ENCODE measurements at places on chromosomes 4 and X. TPM values are rescaled to one million over a fixed set of nuclear protein-coding genes. Genes with fewer than 3 reads are reported as not detected.

DNA sequence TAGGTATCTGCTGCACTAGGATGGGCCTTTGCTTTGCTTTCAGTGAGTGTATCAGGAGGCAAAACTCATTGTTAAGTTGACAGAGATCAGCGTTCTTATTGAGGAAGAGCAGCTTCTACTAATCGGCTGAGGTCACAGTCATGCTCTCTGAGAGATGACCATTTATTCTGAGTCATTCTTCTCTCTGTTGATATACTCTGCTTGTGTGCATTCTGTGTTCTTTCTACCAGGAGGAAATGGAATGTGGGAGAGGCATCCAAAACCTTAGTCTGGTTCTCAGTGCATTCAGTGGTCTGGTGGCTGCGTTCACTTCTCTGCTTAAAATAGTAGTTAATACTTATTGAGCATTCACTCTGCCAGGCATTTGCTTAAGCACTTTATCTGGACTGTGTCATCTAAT, 66.2 kb downstream of the RRAGB start:
- H3K4me1 ChIP-seq = no peaks in the 10 kb centered on the region
- no peak for DNase-seq
- H3K4me3 ChIP-seq = no peak overlapping the region
- no peak overlapping the region for H3K27ac ChIP-seq
- H3K36me3 ChIP-seq = no peaks in the 10 kb centered on the region

DNA sequence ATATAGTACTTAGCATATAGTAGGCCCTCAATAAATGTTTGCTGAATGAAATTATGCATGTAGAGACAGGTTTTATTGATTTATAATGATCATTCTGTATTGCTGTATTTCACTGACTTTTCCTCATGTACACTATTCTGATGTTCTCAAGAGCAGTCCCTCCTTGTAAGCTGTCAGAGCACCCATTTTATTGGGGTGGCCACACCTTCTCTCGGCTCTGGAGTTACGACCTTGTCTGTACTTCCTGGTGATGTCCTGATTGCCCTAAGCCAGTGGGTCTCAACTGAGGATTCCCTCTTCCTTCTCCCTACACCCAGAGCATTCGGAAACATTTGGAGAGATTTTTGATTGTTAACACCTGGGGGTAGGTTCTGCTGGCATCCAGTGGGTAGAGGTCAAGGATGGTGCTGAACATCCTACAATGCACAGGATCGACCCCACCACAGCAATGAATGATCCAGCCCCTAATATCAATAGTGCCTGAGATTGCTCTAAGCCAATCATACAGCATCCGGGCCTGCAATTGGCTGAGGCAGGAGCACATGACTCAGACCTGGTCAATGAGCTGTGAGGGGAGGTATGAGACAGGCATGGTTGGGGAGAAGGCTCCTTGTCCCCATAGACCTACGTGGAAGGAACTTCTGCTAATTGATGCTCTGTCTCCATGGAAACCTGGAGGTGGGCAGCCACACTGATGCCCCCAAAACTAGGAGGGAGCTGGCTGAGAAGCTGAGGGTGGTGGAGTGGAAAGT, 58.8 kb downstream of the CLDN34 start:
- no peaks in the 10 kb centered on the region for H3K27me3 ChIP-seq
- no peak overlapping the region for H3K4me3 ChIP-seq
- no peaks in the 10 kb centered on the region for H3K36me3 ChIP-seq
- DNase-seq = peak; percentile 15
- H3K4me1 ChIP-seq = no peaks in the 10 kb centered on the region

GRCh38 chrX:66039944-66040343, at the start of gene VSIG4:
TSS of gene VSIG4 (minus strand) at chrX:66040080. CDS start at chrX:66039998, 82 bp downstream.
- H3K27me3 ChIP-seq = no peaks in the 10 kb centered on the region
- H3K4me1 ChIP-seq = peaks cover 3% of the 10 kb centered on the region
- H3K4me3 ChIP-seq = no peak within 1 kb of the TSS

DNA sequence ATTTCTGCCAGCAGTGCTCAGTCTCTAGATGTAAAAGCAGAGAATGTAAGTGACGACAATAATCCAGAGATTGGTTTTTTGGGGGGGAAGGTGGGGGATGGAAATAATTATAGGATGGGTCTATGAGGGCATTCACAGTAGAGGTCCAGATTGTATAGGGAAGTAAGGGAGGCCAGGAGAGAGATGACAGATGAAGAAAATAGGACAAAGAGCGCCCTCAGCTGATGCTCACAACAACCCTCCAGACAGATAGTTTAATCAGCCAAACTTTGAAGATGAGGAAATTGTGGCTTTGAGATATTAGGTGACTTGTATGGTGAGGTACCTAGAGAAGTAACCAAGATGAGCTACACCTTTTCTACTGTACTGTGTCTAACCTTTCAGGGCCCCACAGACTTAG, 137.9 kb downstream of the MAGEB17 start:
- no peaks in the 10 kb centered on the region for H3K4me1 ChIP-seq
- no peaks in the 10 kb centered on the region for H3K27me3 ChIP-seq
- H3K36me3 ChIP-seq = no peaks in the 10 kb centered on the region
- no peak for DNase-seq
- no peak overlapping the region for H3K4me3 ChIP-seq

DNA sequence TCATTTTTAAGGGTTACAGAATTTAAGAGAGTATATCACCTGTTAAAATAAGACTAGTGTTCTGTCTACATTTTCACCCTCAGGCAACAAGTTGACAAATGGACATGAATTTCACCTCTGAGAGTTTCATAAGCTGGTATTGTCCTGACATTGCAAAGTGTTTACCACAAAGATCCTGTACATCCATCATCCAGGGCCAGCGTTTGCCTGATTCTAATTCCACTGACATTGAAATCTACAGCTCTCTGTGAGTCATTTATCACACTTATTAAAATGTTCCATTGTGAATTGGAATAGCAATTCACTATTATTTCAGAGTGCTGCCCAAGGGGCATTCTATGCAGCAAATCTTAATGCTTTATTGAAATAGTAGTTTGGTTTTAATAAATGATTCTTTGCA, 1499.4 kb upstream of the PCDH7 start:
- H3K27me3 ChIP-seq = no peaks in the 10 kb centered on the region
- no peak overlapping the region for H3K27ac ChIP-seq
- H3K4me1 ChIP-seq = no peaks in the 10 kb centered on the region
- no peak for DNase-seq
- no peaks in the 10 kb centered on the region for H3K36me3 ChIP-seq

GRCh38 chr4:77201857-77202256, 44.9 kb downstream of the CCNG2 start:
- no peaks in the 10 kb centered on the region for H3K4me1 ChIP-seq
- DNase-seq = peak; percentile 10
- no peak overlapping the region for H3K4me3 ChIP-seq
- H3K27ac ChIP-seq = no peak overlapping the region
- no peaks in the 10 kb centered on the region for H3K27me3 ChIP-seq

- H3K4me1 ChIP-seq = no peaks in the 10 kb centered on the region
- no peaks in the 10 kb centered on the region for H3K27me3 ChIP-seq
- no peaks in the 10 kb centered on the region for H3K36me3 ChIP-seq
These were observed 49.3 kb upstream of the EPHA5 start for GRCh38 chr4:65719635-65720034.

DNA sequence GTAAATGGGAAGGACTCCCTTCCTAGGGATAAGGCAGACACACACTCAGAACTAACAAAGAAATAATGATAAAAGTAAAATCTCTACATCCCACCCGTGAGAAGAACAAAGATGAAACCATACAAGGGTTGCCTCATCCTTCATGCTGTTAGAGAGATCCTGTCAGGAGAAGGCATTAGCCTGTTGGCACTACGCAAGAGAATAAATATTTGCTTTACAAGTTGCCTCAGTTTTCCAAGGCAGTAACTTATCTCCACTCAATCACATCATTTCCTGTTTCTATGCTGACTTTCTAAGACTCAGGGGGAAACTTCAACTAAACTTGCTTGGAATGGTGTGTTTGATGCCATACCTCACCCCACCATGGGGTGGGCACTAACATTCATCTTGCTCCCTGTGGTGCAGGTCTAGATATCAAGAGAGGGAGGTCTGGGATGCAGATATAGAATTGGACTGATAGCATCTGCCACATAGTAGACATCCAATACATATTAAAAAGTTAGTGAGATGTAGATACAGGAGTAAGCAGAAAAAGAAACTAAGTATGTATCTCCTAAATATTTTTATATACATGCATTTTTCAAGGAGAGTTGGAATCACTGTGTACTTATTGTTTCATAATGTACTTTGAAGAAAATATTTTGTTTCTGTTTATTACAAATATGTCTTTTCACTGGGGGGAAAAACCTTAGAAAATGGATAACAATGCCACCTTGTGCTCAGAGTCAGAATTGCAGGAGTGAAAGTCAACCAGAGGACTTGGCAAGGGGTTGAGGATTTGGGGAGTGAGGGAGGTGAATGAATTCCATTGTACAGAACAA, 57.2 kb upstream of the BEX4 start:
- no peak overlapping the region for H3K4me3 ChIP-seq
- peak; percentile 31 for DNase-seq
- no peaks in the 10 kb centered on the region for H3K27me3 ChIP-seq
- no peak overlapping the region for H3K27ac ChIP-seq
- H3K36me3 ChIP-seq = no peaks in the 10 kb centered on the region
- no peaks in the 10 kb centered on the region for H3K4me1 ChIP-seq

- H3K4me3 ChIP-seq = no peak overlapping the region
- DNase-seq = no peak
- no peaks in the 10 kb centered on the region for H3K36me3 ChIP-seq
- no peaks in the 10 kb centered on the region for H3K4me1 ChIP-seq
These were observed 44.1 kb upstream of the TLL1 start for GRCh38 chr4:165828928-165829327.

GRCh38 chr4:105714071-105714521, 5.5 kb downstream of the GSTCD start:
- DNase-seq = no peak
- peaks cover 2% of the 10 kb centered on the region for H3K36me3 ChIP-seq
- no peaks in the 10 kb centered on the region for H3K27me3 ChIP-seq

DNA sequence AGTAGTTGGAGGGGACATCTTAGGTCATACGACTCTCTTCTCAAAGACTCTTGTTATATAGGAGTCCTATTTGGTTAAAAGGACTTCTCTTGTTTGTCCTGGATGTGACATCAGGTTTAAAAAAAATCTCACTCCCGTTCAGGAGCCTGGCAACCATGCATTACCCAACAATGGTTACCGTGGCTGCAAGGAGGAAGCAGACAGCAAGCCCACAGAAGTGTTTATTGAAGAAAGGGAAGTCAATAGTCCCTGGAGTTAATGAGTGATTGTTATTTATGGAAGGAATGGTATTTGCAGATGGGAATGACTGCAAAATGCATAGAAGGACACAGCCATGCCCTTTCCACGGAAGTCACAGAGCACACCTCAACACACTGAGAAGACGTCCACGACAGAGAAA, 75.9 kb upstream of the ENPP6 start:
- no peak overlapping the region for H3K27ac ChIP-seq
- no peaks in the 10 kb centered on the region for H3K36me3 ChIP-seq
- H3K4me3 ChIP-seq = no peak overlapping the region
- H3K27me3 ChIP-seq = no peaks in the 10 kb centered on the region
- DNase-seq = peak; percentile 78

- no peak overlapping the region for H3K27ac ChIP-seq
- no peak overlapping the region for H3K4me3 ChIP-seq
- H3K27me3 ChIP-seq = no peaks in the 10 kb centered on the region
- no peak for DNase-seq
These were observed 30.8 kb upstream of the VCX2 start for GRCh38 chrX:8201896-8202331.

DNA sequence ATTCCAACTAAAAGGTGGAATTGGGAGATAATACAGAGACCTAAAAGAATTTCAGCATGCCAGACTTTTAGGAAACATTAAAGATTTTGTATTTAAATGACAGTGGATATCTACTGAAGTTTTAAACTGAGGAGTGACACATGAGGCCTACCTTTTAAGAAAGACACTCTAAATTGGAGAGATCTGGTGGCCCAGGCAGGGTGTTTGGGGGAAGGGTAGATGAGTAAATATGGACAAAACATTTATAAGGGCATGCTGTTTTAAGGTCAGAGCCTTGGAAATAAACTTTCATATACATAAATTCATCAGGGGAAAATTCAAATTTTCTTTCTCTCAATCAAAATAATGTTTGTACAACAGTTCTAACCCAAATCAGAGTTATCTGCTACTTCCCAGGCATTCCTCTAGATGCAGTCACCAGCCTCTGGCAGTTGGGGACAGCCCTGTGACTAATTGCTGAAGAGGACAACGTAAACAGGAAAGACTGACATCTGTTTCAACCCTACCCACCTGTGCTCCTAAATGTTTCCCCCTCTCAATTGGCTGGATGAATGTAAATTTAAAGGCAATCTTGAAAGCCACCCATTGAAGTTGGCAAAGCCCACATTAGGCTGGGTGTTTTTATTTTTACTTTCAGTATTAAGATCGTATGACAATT, 1646.9 kb upstream of the ADGRL3 start:
- H3K36me3 ChIP-seq = no peaks in the 10 kb centered on the region
- no peak overlapping the region for H3K27ac ChIP-seq
- no peak overlapping the region for H3K4me3 ChIP-seq
- H3K27me3 ChIP-seq = no peaks in the 10 kb centered on the region
- no peaks in the 10 kb centered on the region for H3K4me1 ChIP-seq

DNA sequence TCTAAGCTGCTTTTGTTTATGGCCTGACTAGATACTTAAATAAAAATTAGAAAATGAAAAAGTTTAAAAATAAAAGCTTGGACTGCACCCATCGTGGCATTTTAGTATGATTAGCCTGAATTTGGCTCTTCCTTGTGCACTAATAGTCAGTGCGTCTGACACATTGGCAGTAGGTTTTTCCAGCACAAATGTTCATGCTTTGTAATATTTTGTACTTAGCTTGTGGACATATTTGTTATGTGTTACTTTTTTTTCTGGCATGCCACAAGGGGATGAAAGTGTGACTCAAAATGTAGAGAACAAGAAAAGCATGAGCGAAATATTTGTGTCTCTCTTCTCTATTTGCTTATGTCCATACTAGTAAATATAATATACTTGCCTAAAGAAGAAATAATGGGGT, 359.3 kb downstream of the ADGRL3 start:
- H3K27ac ChIP-seq = no peak overlapping the region
- DNase-seq = no peak
- no peaks in the 10 kb centered on the region for H3K36me3 ChIP-seq
- peaks cover 18% of the 10 kb centered on the region for H3K4me1 ChIP-seq
- H3K4me3 ChIP-seq = no peak overlapping the region

DNA sequence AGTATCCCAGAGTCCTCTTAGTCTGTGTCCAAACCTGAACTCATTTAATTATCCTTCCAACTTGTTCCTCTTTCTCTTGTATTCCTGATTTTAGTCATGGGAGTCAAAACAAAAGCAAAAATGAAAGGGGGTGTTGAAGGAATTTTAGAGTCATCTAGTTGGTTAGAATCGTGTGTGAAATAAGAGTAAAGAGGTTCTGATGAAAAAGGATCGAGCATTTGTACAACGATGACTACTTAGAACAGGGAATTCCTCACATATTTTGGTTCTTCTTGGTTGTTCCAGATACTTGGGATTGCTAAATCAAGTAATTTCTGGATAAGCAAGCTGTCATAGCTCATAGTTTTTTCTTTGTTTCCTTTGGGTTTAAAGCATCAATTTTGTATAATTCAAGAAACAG, 194.4 kb downstream of the BCOR start:
- no peak overlapping the region for H3K4me3 ChIP-seq
- H3K4me1 ChIP-seq = peaks cover 26% of the 10 kb centered on the region
- H3K36me3 ChIP-seq = no peaks in the 10 kb centered on the region
- no peak overlapping the region for H3K27ac ChIP-seq

Gene ARMCX1
- 40.6 TPM for polyA plus RNA-seq

Gene LNX1
- polyA plus RNA-seq = 6.4 TPM

Gene EFNB1
- 21.9 TPM for polyA plus RNA-seq

Gene GAGE12H
- not detected for polyA plus RNA-seq

Gene NIPAL1
- polyA plus RNA-seq = 5.3 TPM
